Eye (tissue), 1 donor: ENCODE measurements at places on chromosomes 4 and X.
A peak's percentile ranks its signal among the peaks of the same experiment; 100 is the strongest.

GRCh38 chr4:184812199-184812542, 13.6 kb downstream of the ACSL1 start:
- no peak for DNase-seq

- DNase-seq = peak; percentile 77
These were observed 66.2 kb upstream of the AFAP1 start for GRCh38 chr4:8005814-8006215.

DNA sequence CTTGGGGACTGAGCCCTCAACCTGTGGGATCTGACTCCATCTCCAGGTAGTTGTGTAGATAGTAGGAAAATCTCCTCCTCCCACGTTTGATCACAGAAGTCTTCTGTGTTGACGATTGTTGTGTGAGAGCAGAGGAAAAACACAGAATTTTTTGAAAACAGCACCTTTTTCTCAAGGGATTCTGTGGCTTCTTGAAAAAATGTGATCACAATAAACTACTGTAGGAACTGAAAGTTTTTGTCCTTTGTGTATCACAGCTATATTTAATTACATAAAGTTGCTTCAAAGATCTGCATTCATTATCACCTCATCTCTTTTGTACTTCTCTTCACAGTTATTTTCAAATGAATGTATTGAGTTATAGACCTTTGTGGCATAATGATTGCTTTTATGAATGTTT, 85.1 kb downstream of the AFF1 start:
- DNase-seq = no peak

DNA sequence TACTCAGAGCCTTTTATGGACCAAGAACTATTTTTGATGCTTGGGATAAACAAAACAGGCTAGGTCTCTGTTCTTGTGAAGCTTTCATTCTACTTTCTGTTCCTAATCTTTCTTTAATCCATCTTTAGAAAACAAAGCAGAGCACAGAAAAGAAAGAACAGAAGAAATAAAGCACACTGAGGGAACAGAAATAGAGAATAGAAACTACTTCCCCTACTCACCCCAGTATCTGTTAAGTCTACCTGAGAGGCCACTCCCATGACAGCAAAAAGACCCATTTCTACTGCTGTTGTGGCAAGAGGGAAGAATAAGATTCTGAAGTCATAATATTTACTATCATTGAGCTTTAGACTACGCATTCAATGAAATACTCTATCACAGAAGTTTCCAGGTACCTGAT, 9.2 kb downstream of the RFC1 start:
- no peak for DNase-seq

DNA sequence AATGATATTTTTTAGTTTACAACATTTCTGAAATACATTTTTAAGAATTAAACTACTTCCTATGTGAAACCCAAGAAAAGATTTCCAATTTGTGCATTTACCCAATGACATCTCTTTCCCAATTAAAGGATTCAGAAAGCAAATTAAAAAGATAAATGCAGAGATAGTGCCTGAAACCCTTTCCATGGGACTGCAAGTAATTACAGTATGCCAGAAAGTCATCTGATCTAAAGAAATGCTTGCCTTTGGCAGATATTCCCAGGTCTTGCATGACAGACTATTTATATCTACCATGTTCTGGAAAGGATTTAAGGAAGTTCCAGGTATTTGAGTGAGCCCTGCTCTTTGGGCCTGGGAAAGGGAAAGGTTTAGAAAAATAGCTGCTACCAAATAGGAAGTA, 41.6 kb upstream of the CXorf38 start:
- DNase-seq = no peak

- peak; percentile 34 for DNase-seq
These were observed 11.3 kb upstream of the ANOS1 start for GRCh38 chrX:8743126-8743732.

GRCh38 chr4:108831886-108832285, 69.0 kb upstream of the ETNPPL start:
- peak; percentile 54 for DNase-seq

GRCh38 chr4:135485371-135485770, 1283.8 kb upstream of the PABPC4L start:
- no peak for DNase-seq

GRCh38 chrX:134174859-134175258, 62.1 kb upstream of the CCDC160 start:
- DNase-seq = peak; percentile 36
